ENCODE measurements at places on chromosomes 3 and 15. TPM values are rescaled to one million over a fixed set of nuclear protein-coding genes. Genes with fewer than 3 reads are reported as not detected.

DNA sequence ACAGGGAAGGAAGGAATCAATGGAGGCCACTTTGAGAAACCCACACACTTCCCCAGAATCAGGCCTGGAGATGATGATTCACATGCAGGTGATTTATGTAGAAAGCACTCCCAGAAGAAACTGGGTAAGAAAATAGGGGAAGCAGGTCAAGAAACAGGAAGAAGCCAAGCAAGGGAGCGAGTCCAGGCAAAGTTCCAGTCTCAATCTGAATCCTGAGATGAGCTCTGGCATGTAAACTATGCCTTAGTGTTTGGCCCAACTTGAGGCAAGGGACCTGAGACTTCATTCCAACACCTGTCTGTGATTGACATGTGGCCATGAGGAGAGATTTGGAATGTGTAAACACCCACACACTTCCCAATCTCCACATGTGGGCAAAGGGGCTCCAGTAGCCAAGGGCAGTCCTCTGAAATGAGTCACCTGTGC, 61.6 kb upstream of the CTNNB1 start:
- H3K36me3 ChIP-seq: no peaks in the 10 kb centered on the region
- H3K4me1 ChIP-seq: no peaks in the 10 kb centered on the region
- H3K27me3 ChIP-seq: no peaks in the 10 kb centered on the region
- H3K4me3 ChIP-seq: no peak overlapping the region

DNA sequence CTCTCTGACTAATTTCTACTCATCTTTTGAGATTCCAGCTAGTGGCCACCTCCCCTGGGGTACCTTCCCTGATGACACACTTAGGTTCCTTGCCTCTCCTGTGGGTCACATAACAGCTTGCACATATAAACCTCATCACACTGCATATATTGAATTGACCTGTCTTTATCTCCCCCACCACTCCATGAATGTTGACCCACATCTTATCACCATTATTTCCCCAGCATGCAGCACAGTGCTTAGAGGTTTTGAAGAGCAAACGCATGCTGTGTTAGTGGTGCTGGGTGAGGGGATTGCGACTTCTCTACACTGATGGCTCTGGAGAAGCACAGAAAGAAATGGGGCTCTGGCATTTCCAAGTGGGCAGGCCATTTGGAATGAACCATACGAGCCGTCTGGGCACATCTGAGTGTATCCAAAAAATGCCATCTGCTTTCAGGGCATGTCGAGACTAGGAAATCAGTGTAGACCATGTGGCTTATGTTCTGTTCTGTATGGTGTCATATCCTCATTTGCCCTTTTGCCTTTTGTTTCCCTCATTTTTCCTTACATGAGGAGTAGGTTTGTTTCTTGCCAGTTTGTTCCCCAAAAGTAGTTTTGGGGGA, 333.2 kb upstream of the TRIM42 start:
- no peaks in the 10 kb centered on the region for H3K36me3 ChIP-seq
- no peak for DNase-seq
- no peak overlapping the region for H3K27ac ChIP-seq
- H3K27me3 ChIP-seq: no peaks in the 10 kb centered on the region

The COLQ gene
- total RNA-seq: 0.53 TPM

DNA sequence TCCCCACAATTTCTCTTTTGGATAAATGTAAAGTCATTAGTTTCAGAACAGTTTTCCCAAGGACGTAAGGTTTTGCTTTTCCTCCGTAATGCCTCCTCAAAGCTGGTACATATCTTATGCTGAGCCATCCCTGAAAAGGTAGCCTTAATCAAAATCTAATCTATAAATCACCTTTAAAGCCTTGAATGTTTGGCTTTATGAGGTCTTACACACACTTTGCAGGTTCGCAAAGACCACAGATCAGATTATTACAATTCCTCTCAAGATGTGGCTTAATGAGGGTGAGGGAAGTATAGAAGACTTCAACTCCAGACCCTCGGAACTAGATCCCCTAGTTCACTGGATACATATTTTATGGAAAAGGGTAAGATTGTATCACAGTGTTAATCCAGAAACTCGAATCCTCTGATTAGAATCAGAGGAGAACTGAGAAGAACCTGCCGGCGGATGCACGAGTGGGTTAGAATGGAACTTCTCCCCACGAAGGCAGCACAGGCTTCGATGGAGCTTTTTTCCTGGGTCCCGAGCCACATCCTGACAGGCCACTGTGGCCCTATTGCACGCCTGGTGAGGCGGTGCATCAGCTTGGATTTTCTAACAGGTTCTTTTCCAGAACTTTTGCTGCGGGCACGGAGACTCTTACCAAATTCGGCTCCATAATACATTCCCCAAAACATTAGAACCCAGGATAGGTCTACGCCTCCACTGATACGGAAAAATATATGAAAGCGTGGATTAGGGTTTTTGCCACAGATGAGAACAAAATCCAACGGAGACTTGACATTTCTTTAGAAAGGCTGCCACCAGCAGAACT, 1.2 kb downstream of the CTXND1 start:
- H3K27ac ChIP-seq: no peak overlapping the region
- no peaks in the 10 kb centered on the region for H3K27me3 ChIP-seq
- H3K4me3 ChIP-seq: no peak overlapping the region
- no peak for DNase-seq
- no peaks in the 10 kb centered on the region for H3K4me1 ChIP-seq

The IL20RB gene
- total RNA-seq: 0.57 TPM

DNA sequence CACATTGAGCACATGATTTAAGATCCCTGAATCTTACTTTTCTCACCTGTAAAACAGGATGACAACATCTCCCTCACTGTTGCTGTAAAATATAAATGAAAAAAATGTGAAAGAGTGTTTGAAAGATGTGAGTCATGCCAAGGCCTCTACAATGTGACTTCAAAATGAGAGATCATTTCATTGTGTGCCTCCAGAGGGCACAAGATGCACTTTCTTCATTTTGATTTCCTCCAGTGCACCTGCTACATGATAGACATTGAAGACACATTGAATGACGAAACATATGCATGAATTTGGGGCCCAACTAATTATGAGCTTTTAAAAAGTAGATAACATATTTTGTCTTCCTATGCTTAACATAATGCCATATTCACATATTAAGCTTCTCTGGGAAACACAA, 170.3 kb downstream of the MOBP start:
- no peaks in the 10 kb centered on the region for H3K36me3 ChIP-seq
- H3K27me3 ChIP-seq: no peaks in the 10 kb centered on the region
- no peak overlapping the region for H3K4me3 ChIP-seq
- H3K4me1 ChIP-seq: no peaks in the 10 kb centered on the region
- no peak overlapping the region for H3K27ac ChIP-seq

Measured in Peyer's patch (tissue), 4 donors.